ENCODE measurements at places on chromosomes 13 and 19.

DNA sequence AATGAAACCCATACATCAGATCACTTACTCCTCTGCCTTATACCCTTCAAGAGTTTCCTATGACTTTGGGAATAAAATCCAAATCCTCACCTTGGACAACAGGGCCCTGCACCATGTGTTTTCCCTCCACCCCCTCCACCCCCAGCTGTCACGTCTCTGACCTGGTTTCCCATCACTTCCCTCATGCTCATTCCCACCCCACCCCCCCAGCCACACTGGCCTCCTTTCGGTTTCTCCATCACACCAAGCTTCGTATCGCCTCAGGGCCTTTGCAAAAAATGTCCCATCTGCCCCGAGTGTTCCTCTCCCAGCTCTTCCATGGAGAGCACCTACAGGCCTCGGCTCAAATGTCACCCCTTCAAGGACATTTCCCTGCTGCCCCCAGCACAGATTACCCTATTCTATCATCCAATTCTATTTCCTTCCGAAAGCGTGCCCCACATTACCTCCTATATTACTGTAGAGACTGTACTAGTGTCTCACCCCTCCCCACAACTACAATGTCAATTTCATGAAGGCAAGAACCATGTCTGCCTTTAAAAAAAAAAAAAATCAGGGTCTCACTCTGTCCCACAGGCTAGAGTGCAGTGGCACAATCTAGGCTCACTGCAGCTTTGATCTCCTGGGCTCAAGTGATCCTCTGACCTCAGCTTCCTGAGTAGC lies 16.8 kb upstream of the FFAR2 start:
- no peak for DNase-seq

DNA sequence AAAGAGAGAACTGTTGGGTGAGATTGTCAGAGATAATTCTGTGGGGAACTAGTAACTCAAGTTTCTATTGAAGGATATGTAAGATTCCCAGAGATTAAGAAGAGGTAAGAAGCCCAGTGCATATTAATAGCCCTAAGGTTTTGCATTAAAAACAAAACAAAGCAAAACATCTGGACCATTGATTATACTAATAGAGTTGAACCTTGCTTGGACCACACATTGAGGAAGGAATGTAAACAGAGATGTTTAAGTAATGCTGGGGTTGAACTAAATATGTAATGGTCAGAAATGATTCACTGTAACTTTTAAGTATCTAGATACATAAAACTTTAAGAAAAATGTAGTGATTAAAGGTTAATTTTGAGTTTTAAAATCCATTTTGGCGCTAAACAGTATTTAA lies 1770.0 kb downstream of the PCDH9 start:
- no peak for DNase-seq

GRCh38 chr13:57569986-57570385 lies 61.6 kb upstream of the PCDH17 start:
- no peak for DNase-seq

GRCh38 chr13:100330662-100331061 lies 241.8 kb downstream of the PCCA start:
- no peak for DNase-seq

GRCh38 chr13:92513672-92514071 lies 712.9 kb upstream of the GPC6 start:
- no peak for DNase-seq

- no peak for DNase-seq
Measured at GRCh38 chr19:19493841-19494546, 21.4 kb downstream of the TSSK6 start.

DNA sequence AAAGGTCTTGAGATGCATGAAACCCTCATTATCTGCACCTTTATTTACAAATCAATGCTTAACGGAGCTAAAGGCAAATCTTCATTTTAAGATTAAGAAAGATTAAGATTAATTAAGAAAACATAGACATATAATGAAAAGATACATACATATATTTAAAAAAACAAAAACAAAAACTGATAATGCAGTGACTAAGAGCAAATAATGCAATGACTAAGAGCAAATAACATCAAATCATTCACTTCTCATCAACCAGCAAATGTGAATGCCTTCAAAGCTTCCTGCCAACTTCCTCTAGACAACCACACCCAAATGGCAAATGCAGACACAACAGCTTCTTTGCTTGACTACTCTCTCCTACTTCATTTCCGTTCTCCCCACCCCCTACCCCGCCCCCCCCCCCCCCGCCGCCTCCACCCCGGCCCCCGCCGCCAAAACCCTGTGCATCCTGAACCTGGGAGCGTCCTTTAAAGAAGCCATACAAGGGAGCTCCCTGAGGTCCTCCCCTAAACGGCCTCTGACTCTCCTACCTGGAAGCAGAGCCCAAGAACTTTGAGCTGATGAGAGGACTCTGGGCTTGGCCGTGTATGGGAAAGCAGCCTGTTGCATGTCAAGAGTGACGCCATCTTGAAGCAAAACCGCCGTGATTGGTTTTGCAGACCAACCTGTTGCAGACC lies 24.5 kb downstream of the TEX101 start:
- peak; percentile 21 for DNase-seq

GRCh38 chr13:20713014-20713376 lies 9.5 kb downstream of the IL17D start:
- DNase-seq, result no peak

Data from activated CD4-positive, CD25-positive, alpha-beta regulatory T cell treated with anti-CD3 and anti-CD28 coated beads, Interleukin-2, amount 50 U/mL, for 16 hours (primary cell).